BJ (cell line): ENCODE measurements at places on chromosomes 1 and 21. TPM values are rescaled to one million over a fixed set of nuclear protein-coding genes. Genes with fewer than 3 reads are reported as not detected.

The MYBPH gene
- not detected in 2 replicates for polyA plus RNA-seq

The SPATA17 gene
- polyA plus RNA-seq, result 0.52 and 1.1 TPM in 2 replicates

The PRDM16 gene
- 0.01 and 0.02 TPM in 2 replicates for polyA plus RNA-seq

The UBE2U gene
- polyA plus RNA-seq, result not detected in 2 replicates

GRCh38 chr1:223859058-223859457 is 13.3 kb upstream of the TP53BP2 start:
- DNase-seq, result no peak
